ENCODE measurements at places on chromosomes 7 and 10.

- no peak for DNase-seq
Observed at GRCh38 chr10:114173603-114173920, 441 bp downstream of the CCDC186 start.

DNA sequence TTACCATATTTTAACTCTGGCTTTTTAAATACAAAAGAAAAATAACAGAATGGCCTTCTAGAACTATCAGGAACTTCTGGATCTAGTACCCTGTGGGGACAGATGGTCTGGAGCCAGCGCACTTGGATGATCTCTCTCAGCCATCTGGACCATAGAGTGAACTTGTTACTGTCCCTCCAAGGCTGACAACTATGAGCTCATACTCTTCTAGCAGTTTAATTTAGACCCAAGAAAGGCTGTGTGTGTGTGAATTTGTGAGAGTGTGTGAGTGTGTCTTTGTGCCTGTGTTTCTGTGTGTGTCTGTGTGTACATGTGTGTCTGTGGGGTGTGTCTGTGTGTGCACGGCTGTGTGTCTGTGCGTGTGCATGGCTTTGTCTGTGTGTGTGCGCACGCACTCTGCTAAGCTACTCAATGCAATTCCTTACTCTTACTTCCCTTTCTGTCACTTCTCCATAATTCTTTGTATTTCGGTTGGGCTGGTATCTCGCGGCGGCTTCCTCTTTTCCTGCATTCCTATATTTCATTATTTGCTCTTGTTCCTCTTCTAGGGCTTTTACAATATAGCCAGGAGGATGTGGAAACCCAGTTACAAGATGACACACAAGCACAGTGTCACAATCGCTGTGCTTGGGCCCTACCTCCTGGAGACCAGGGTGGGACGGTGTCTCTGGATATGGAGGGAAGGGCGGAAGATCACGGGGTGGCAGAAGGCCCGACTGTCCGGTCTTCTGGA, 51.9 kb downstream of the IKZF1 start:
- DNase-seq: no peak

- DNase-seq: no peak
Observed at GRCh38 chr7:23759671-23760391, 49.8 kb downstream of the STK31 start.

DNA sequence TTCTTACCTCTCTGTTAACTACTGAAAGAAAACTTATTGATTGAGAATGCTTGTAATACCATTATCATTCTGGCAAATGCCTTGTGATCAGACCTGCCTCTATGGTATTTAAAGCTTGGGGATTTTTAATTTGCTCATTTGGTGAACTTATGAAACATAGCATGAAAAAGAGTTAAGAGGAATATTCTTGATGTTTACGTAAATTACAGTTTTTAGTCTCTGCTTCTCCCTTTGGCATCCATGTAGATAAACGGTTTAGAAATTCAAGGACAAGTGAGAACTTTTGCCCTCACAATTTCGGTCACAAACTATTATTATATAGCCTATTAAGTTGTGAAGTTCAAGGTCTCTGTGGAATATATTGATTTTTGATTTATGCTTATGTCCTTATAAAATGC, 11.2 kb upstream of the CELF2 start:
- no peak for DNase-seq

All from activated naive CD4-positive, alpha-beta T cell treated with Interleukin-2 at 50 U/mL for 16 hours (primary cell).